ENCODE measurements at places on chromosomes 7 and 10.
A peak's percentile ranks its signal among the peaks of the same experiment; 100 is the strongest.

GRCh38 chr10:15847481-15847880 lies 12.8 kb downstream of the MINDY3 start:
- DNase-seq = no peak

DNA sequence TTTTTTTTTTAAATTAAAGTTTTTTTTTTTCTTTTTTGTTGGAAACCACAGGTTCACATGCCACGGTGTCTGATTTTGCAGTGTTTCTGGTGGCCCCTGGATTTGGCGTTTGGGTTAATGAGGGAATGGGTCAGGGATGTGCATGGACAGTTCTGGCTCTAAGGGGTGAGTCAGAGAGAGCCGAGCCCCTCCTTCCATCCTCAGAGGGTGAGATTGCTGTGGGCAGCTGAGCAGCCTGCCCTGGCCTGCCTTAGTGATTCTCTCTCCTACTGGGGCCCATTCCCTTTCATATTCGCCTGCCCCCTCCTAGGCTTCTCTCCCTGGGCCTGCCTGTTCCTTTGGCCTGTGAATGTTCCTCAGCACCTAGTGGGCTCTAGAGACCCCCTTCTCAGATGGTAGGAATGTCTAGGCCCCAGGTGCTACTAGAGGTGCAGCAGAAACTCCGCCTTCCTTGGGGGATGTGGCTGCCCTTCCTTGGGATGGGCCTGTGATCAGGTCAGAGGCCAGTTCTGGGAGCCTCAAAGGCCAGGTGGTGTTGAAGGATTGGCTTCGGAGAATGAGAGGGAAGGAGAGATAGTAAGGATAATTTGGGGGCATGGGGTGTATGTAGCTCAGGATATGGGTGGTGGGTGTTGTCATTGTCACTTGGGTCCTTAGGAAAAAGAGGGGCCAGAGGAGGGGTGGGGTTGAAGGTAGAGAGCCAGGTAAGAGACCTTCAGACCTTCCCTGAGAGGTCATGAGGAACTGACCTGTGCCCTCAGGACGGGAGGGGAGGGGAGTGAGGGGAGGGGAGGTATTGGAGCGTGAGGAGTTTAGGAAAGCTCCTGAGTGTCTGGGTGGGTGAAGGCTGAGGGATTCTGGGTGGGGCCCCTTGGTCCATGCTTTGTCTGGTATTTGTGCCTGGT lies 19.8 kb downstream of the TSPAN14 start:
- DNase-seq = no peak

- DNase-seq = no peak
Measured at GRCh38 chr7:4209966-4210365, 472.1 kb upstream of the FOXK1 start.

- DNase-seq = peak; percentile 78
Measured at GRCh38 chr10:110502851-110503301, 5.2 kb downstream of the DUSP5 start.

DNA sequence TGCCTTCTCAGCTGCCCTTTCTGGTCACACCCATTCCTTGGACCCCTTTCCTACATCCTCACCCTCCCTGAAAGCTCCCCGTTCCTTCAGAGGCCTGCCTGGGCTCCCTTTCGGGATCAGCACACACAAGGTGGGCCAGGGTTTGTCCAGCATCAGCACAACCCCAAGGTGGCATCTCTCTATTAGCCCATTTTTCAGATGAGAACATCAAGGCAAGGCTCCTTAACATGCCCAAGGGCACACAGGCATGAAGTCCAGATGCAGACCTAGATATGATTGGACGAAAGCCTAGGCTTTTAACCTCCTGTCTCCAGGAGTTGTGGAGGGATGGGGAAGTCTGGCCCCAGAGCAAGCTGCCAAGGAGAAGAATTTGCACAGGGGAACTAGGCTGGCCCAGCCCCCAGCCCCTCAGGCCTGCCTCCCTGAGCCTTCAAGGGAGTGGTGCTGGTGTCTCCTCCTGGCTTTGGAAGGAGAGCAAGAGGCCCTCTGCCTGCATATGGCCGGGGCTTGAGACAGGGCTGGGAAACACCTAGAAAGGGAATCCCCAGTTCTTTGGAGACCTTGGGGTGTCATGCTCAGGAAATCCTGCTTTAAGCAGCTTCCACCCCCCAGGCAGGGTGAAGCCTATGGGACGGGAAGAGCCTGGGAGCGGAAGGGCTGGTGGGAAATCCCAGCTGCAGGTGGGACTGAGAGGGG lies 9.0 kb upstream of the VSIR start:
- no peak for DNase-seq

GRCh38 chr10:58820861-58821751 lies 308.4 kb downstream of the BICC1 start:
- DNase-seq = peak; percentile 64

DNA sequence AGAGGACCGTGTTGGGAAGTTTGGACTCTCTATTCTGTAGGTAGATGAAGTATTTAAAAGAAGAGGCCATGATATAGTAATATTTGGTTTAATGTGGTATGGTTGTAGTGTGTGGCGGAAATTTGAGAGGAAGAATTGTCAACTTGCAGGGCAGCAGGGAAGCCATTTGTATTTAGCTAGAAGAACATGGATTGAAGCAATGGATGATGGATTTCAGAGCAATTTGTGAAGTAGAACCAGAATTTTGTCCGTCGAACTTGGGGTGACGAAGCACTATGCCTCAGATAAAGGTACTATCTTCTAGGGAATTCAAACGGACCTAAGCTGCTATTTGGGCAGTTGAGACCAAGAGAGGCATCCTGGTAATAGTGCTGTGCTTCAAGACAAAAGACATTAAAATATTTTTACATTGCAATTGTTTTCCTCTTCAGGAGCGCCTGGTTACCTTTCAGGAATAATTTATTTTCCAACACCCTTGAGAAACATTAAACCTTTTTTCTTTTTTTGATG lies 615 bp upstream of the WBP1L start:
- no peak for DNase-seq

DNA sequence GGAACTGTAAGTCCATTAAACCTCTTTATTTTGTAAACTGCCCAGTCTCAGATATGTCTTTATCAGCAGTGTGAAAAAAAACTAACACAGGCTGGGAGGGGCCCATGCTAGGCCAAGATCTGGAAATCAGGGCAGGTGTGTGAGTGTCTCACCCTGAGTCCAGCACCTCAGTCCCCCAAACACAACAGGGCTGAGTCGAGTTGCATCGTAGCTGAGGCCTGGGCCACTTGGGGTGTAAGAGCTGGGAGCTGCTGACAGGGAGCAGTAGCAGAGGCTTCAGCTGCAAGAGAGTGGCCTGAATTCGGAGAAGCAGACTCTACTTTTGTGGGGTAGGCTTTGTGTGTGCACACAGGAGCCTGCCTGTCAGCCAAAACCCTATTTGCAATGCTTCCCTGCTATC lies 553.1 kb downstream of the PTPRN2 start:
- DNase-seq = no peak

DNA sequence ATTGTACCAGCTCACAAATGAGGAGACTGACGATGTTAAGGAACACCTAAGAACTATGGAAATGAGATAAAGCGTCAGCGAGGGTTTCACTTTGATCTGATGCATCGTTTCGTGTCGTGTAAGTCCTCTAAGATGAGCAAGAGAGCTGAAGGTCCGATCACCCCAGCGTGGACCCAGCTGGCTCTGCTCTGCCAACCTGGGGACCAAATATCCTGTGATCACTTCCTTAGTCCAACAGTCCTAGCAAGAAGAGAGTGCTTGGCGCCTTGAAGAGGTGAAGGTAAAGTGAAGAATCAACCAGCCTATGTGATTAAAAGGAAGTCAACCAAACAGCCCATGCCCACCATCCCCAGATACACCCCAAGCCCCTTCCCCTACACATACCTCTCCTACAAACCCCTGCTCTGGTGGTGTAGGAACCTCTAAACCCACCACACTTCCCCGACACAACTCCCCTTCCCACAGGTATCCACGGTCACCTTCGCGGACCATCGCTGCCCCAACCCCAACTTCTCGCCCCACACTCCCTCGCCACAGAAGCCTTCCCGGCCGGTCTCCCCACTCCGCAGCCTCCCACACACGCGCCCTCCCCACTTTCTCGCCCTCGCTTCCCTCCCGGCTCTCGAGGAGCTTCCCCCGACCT lies 722 bp downstream of the UPF2 start:
- DNase-seq = peak; percentile 18

DNA sequence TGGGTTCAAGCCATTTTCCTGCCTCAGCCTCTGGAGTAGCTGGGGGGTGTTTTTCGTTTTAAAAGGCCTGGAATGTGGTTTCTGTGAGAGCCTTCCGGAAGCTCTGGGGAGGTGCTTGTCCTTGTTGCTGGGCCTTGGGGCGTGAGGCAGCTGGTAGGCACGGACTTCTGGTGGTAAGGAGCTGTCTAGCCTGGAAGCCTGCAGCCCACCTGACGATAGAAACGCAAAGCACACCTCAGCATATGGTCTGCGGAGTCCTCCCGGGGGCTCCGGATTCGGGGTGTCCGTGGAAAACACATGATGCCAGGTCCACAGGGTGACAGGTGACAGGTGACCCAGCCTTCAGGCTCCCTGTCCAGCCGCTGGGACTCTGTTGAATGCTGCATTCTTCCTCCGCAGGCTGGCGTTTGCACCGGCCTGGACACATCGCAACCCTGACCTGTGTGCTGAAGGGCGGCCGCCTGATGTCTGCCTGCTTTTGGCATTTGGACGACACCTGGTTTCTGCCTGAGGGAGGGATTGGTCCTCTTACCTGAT lies 37.3 kb downstream of the INPP5A start:
- DNase-seq = peak; percentile 23

GRCh38 chr10:78148961-78149612 lies 115.4 kb downstream of the RPS24 start:
- DNase-seq = peak; percentile 13

DNA sequence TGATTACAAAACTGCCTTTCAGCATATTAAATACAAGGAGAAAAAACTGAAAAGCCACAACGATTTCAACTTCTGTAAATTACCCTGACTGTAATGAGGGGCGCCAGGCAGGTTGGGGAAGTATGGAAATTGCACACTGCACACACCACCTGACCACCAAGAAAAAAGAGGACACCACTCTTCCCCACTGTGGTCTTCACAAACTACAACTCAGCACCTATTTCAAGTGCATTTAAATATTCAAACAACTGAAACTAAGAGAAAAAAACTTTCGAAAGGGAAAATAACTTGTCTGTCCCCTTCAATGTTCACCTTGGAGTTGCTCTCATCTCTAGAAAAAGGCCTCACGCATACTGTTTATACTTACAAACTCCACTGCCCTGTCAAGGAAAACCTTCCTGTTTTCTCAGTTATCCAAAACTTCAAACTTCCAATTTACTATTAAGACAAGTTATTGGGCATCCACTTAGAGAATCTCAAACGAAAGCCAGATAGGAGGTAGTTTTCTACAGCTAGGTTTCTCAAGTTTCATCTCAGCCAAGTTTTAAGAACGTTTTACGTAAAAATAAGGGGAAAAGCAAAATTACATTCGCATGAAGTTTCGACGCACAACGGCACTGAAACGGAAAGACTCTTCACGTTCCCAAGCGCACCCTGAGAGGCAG lies 1.4 kb downstream of the LARP4B start:
- no peak for DNase-seq

- DNase-seq = no peak
Measured at GRCh38 chr7:143387156-143387975, 6.2 kb downstream of the ZYX start.

DNA sequence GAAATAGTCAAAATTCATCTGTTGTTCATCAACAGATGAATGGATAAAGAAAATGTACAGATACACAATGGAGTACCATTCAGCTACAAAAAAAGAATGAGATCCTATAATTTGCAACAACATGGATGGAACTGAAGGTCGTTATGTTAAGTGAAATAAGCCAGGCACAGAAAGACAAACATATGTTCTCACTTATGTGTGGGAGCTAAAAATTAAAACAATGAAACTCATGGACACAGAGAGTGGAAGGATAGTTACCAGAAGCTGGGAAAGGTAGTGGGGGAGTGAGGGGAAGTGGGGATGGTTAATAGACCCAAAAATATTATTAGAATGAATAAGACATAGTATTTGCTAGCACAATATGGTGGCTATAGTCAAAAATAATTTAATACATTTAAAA lies 70.0 kb upstream of the KCNMA1 start:
- DNase-seq = no peak

GRCh38 chr10:46550795-46551700 lies 5.4 kb downstream of the GPRIN2 start:
- DNase-seq = no peak

- DNase-seq = peak; percentile 57
Measured at GRCh38 chr7:80748363-80749042, 110.1 kb downstream of the CD36 start.

DNA sequence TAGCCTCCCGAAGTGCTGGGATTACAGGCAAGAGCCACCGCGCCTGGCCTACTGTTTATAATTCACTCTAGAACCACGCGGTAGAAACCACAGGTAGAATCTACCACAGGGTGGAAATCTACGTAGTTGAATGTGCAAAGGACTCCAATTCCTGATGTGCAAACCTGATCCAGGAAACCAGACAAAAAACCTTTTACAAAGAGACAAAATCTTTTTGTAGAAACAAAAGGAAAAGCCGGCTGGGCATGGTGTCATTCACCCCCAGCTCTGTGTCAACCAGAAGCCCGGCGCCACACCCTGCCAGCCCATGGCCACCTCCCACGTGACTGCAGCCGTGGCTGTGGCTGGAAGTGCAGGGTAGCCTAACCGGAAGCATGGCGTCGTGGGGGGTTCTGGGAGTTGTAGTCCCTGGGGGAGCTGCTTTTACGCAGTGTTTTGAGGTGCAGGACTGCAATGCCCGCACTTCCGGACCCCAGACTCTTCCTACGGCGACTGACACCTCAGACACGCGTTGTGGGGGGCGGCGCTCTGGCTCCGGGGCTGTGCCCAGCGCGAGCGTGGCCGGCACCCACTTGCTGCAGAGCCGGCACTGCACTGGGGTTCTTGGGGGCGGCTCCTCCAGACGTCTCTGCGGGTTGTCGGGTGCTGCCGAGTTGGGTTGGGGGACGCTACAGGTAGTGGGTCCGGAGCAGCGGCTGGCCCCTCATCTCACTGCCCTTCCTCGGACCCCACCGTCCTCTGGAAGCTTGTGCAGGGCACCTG lies 41.5 kb upstream of the RNF216 start:
- DNase-seq = peak; percentile 89

DNA sequence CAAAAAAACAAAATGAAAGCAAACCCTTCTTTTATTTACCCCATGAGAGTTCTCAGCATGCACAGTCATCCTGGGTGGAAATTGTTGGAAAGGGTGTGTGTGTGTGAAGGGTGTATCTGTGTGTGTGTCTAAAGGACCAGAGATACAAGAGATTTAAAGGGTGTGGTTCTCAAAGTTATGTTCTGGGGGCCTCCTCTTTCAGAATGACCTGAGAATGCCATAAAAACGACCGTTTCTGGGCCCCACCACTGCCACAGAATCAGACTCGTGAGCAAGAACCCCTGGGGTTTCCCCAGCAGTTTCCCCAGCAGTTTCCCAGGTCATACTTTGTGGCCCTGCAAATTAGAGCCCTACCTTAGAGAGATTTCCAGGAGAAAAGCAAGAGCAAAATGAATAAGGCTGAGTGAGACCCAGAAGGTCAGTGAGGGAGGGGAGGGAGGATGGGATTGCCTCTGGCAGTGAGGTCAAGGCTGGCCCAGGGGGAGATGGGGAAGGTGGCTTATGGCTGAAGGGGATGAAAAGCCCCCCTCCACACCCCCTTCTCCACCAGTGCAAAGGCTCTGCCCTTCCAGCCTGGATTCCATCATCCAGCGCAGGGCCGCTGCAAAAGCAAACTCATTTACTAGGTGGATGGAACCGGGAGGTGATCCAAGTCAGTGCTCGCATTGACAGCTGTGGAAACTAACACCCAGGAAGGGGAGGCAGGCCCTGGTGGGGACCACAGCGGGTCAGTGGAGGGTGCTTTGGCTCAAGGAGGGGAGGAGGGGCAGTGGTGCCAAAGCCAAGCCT lies 10.2 kb downstream of the PYROXD2 start:
- DNase-seq = peak; percentile 33

Measured in fibroblast of pulmonary artery (primary cell).